ENCODE measurements at places on chromosomes 3 and 15. TPM values are rescaled to one million over a fixed set of nuclear protein-coding genes. Genes with fewer than 3 reads are reported as not detected.

LIPH gene
- 0.13 TPM for total RNA-seq

TEX55 gene
- not detected for total RNA-seq

PLXNA1 gene
- 14.1 TPM for total RNA-seq

FOXB1 gene
- total RNA-seq: not detected

CCRL2 gene
- total RNA-seq: 1.3 TPM

DNA sequence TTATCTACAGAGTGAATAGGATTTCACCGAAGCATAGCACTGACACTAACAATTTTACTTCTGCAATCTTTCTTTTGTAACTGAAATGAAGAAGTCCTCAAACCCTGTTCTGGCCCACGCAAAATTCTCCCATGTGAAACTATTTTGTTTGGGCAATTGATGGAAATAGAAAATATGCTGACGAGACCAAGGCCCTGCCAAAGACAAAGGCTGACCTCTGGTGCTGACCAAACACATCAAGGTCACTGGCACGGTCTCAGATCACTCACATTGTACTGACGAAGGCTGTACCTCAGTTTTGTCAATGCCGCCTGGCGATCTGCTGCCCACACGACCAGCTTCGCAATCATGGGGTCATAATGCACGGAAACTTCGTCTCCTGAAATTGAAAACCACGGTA, 58.4 kb upstream of the DCUN1D1 start:
- DNase-seq: no peak

DNA sequence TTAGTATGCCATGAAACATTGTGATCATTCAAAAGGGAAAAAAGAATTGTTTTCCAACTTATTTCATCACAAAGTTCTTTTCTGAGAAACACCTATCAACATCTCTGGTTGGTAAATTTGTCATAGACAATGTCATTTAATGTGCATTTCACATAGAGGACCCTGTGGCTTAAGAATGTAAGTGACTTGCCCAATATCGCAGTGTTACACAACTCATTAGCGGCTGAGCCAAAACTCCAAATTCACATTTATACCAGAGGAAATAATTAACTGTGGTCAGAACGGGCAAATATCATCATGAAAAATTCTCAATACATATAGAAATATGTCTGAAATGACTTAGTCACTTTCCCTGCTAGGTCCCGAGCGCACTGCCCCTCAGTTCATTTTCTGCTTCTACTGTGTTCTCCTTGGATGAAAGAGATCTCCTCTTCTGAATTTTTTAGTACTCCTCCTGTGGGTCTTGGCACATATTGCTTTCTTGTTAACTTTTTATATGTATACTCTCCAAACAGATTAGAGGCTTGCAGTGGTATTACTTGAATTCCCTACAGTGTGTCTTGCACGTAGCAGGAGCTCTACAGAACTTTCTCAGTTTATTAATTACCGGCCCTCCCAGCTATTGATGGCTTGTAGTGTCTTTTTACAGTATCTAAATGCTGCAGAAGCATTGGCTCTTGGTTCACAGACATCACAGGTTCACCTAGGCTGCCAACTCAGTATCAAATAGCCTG, 33.1 kb downstream of the PTX3 start:
- no peak for DNase-seq

DNA sequence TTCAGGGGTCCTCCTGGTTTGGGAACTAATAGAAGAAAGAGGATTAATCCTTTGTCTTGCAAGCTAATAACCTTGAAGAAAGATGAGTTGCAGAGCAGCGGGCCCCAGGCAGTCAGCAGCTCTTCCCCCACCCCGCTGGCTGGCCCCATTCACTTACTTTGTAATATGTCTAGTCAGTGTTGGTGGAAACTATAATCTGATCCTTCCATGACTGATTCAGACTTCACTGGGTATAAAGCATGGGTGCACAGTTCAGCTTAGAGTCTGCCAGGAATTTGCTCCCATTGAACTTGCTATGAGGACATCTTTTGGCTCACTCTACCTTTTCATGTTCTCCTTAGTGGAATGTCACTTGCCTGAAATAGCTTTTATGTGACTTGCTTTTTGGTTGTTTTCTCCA, 117.7 kb downstream of the CCNL1 start:
- no peak for DNase-seq

GRCh38 chr15:23690450-23690852, 3.3 kb upstream of the NDN start:
- DNase-seq: no peak

GRCh38 chr3:157104928-157105652, 54.9 kb downstream of the CCNL1 start:
- no peak for DNase-seq

GRCh38 chr3:13547591-13548371, 1.1 kb upstream of the FBLN2 start:
- no peak for DNase-seq

- no peak for DNase-seq
Observed at GRCh38 chr3:156643729-156644389, 30.5 kb upstream of the TIPARP start.

GRCh38 chr3:140170612-140171011, 235.6 kb downstream of the CLSTN2 start:
- no peak for DNase-seq

DNA sequence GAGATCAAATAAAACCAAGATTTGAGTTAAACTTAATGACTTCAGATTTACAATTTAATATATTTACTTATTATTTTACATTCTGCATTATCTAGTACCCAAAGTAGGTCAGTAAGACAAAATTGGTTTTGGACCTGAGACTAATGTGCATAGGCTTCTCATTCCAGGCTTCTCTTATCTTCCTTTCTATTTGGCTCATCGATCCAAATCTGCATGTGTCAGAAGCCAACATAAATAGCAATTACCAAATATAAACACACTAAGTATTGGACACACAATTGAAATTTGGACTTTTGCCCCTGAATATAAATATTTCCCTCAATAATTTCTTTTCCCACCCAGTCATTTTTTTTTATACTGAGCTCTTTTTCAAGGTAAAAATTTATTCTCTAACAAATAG, 290.6 kb upstream of the ARHGEF26 start:
- DNase-seq: no peak

DNA sequence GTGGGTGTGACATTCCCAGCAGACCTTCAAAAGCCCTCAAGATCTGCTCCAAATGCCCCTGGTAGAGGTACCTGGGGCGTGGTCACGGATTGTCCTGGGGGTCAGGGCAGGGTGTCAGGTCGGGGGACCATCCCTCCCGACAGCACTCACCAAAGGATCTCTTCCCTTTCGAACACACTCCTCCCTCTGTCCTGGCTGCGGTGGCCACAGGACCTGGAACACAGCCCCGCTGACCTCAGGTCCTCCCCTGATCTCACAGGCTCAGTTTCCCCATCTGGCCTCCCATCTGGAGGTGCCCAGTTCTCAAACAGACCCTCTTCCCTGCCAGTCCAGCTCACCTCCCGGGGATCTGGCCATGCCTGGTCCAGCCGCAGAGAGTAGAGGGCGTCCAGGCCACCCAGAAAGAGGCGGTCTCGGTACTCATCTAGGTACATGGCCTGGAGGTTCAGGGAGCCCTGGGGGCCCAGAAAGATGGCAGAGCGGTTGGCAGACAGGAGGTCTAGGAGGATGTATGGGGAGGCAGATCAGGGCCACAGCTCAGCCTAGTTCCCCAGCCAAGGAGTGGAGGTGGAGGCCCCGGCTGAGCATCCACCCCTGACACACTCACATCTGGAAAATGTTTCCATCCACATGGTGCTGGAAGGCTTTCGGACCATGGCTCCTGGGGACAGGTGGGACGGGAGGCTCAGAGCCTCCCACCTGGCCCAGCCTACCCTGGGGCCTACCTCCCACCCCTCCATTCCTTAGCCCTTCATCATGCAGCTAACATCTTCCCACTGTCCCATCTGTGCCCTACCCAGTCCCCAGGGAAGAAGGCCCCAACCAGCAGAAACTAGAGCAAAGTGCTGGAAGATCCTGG, 2.3 kb downstream of the SEMA3G start:
- no peak for DNase-seq

GRCh38 chr3:188417766-188418165, 263.8 kb downstream of the LPP start:
- DNase-seq: no peak

- DNase-seq: no peak
Observed at GRCh38 chr3:81545572-81545971, 215.9 kb downstream of the GBE1 start.

GRCh38 chr3:150936693-150937092, 31.5 kb upstream of the MINDY4B start:
- DNase-seq: no peak

DNA sequence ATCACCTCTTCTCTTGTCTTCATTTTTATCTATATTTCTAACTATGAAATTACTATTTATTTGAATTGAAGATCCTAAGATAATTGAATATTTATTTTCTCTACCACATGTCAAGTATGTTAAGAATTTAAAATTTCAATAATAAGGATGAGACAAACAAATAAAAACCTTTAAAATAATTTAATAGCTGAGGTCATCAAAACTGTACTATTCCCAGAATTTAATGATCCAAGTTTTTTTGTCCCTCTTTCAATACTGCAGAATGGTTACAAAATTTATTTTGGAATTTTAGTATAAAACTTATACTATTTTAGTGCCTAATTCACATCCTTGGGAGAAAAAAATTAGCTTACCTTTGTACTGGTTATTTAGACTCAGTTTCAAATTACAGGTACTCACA, 774.9 kb downstream of the ROBO2 start:
- DNase-seq: no peak

DNA sequence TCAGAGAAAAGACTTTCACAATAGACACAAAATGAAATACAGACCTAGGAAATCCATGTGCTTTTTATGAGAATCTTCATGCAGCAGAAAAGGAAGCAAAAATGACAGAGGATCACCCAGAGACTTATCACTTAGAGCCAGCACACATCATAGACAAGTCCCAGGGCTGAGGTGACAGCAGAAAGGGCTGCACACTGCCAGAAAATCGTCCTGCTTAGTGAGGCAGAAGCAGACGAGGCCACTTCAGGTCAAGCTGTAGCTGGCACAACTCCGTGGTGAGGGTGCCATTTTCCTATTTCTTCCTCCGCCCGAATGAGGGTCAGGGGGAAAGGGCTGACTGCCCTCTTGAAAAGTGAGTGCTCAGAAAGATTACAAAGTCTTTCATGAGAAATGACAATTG, 95.9 kb upstream of the TNIK start:
- no peak for DNase-seq

- DNase-seq: peak; percentile 40
Observed at GRCh38 chr15:51536965-51537574, 85.5 kb downstream of the DMXL2 start.

GRCh38 chr15:70406617-70407335, 309.1 kb upstream of the TLE3 start:
- DNase-seq: no peak
